ENCODE measurements at places on chromosomes 2 and 18.

DNA sequence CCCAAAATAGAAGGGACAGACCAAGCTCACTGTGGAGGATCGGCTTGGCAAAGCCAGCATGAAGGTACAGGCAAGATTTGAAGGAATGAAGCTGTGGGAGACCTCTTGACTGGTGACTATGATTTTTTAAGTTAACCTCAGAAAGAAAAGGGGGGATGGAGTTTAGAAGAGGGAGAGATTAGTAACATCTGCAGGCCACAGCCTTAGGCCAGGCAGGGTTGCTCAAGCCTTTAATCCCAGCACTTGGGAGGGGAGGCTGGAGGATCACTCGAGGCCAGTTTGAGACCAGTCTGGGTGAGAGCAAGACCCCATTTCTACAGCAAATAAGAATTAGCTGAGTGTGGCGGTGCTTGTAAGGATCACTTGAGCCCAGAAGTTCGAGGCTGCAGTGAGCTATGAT lies 46.6 kb downstream of the ZNF532 start:
- H3K4me1 ChIP-seq = peaks cover 79% of the 10 kb centered on the region
- no peak overlapping the region for H3K4me3 ChIP-seq
- peaks cover 11% of the 10 kb centered on the region for H3K36me3 ChIP-seq
- no peaks in the 10 kb centered on the region for H3K27me3 ChIP-seq
- no peak for DNase-seq

DNA sequence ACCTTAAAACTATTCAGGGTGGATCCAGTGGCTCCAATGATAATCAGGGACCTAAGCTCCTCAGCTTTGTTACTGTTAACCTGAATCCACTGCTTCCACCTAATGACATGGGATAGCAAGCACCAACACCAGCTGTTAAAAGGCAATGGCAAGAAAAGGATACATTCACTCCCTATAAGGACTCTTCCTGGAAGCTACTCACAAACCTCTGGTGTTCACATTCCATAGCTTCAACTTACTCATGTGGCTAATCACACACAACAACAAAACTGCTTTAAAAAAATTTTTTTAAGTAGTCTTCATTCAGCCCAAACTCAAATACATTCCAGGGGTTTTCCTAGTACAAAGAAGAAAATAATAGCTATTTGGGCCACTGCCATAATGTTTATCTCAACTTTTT lies 24.5 kb downstream of the ROCK2 start:
- H3K36me3 ChIP-seq = no peaks in the 10 kb centered on the region
- no peaks in the 10 kb centered on the region for H3K27me3 ChIP-seq
- no peak overlapping the region for H3K4me3 ChIP-seq
- H3K4me1 ChIP-seq = peaks cover 16% of the 10 kb centered on the region

DNA sequence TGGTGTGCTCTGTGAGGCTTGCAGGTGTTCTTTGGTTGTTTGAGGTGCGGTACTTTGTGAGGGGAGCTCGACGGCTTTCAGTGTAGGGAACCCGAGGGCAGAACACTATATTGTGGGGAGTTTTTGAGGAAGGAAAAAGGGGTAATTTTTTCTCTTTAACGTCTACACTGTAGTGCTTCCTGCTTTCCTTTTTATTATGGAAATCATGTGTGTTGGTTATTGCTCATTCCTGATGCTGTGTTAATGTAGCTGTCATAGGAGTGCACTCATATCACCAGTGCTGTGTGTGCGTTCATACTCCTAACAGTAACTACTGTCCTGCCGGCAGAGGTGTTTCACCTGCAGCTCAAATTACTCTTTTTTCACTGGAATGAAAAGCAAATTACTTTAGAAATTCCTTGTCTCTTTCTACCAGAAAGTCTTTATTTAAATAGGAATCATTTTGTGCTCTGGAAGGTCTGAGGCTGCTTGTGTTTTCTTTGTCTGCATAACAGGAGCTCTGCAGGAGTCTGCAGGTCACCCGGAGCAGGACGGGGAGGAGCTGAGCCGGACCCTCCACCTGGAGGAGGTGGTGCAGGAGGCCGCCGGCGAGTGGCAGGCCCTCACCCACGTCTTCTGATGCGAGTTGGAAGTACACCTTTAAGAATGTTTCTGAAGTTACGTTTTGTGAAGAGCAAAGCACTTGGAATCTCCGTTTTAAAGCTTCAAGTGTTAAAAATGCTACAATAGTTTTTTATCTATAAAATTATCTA lies 145.5 kb downstream of the ZNF236 start:
- H3K36me3 ChIP-seq = peaks cover 6% of the 10 kb centered on the region
- no peak for DNase-seq
- no peak overlapping the region for H3K27ac ChIP-seq
- no peaks in the 10 kb centered on the region for H3K27me3 ChIP-seq
- H3K4me1 ChIP-seq = no peaks in the 10 kb centered on the region

DNA sequence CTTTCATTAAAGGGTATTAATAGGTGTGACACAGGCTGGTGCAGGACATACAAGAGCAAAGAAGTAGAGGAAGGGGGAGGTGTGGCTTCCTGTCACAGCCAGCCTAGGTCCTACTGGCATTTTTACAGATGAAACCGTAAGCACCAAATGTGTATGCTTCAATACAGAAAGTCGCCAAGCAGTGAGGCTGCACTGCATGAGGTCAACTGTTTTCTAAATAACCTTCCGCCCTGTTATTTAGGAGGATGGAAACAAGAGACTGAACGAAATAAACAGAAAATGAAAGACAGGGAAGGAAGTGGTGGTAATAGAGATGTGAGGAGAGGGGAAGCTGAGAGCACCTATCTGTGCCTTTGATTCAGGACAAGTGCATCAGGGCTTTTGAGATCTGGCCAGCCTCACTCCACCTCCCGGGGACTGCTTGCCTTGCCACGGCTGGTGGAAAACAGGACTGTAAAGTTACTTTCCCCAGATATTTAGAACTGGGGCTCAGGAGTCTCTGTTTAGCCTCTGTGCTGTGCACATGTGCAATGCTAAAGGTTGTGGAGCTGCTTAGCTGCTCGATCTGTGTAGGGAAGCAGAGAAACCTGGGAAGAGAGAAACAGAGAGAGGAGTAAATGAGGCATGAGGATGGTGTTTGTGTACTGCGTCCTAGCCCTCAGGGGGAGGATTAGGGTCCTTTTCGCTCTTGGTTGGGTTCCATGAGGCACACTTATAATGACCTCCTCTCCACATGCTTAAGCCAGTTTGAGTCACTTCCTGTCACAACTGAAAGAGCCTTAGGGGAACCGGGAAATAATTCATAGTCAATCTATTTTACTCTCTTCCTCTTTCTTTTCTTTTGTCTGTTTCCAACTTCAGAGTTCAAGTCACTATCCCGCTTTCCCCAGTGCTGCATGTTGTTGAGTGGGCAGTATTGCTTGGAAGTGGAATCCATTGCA lies 62.3 kb upstream of the BOD1L2 start:
- peaks cover 1% of the 10 kb centered on the region for H3K36me3 ChIP-seq
- peaks cover 13% of the 10 kb centered on the region for H3K27me3 ChIP-seq
- H3K4me1 ChIP-seq = no peaks in the 10 kb centered on the region
- H3K4me3 ChIP-seq = no peak overlapping the region
- DNase-seq = no peak

- no peak overlapping the region for H3K4me3 ChIP-seq
- DNase-seq = no peak
- H3K27ac ChIP-seq = no peak overlapping the region
- H3K27me3 ChIP-seq = no peaks in the 10 kb centered on the region
- no peaks in the 10 kb centered on the region for H3K36me3 ChIP-seq
Observed at GRCh38 chr2:119772767-119773166, 13.0 kb downstream of the PTPN4 start.

- H3K27me3 ChIP-seq = no peaks in the 10 kb centered on the region
- H3K36me3 ChIP-seq = peaks cover 10% of the 10 kb centered on the region
- H3K4me3 ChIP-seq = peak overlapping the region; percentile 38
Observed at GRCh38 chr2:237874585-237875161, 15.2 kb downstream of the RAMP1 start.

DNA sequence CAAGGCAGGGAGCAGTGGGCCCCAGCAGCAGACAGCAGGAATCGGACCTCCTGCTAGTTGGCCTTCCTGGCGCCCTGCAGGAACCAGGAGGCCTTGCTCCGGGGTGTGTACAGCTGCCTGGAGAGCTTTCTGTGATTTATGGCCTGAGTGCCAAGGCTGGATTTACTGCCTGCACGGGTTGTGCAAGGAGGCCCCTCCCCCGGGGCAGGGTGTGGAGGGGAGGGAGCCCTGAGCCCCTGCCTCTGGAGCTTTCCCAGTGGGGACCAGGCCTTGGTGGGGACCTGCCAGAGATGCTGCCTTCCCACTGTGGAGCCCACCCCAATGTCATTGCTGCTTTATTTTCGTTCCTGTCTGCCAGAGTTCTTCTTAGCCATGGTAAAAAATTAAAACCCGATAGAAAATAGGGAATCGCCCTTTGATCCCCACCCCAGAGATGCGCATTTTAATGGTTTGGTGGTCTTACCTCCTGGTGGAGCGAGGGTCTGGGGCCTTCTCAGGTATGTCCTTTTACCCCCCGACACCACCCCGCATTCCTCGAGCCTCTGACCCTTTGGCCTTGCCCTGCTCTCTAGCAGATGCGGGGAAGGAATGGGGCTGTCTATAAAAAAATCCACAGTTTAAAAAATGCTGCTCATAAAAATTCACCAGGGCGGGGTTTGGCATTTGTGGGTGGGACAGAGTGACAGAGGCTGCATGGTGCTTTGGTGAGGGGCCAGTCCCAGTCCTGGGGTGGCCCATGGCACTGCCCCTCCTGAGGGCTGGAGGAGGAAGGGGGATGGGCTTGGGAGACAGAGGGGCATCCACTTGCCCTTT lies 6.9 kb upstream of the RALB start:
- peaks cover 7% of the 10 kb centered on the region for H3K27me3 ChIP-seq
- H3K4me3 ChIP-seq = no peak overlapping the region
- DNase-seq = no peak
- no peak overlapping the region for H3K27ac ChIP-seq
- peaks cover 2% of the 10 kb centered on the region for H3K4me1 ChIP-seq

- H3K4me1 ChIP-seq = no peaks in the 10 kb centered on the region
- no peak for DNase-seq
- no peak overlapping the region for H3K27ac ChIP-seq
- H3K36me3 ChIP-seq = peaks cover 2% of the 10 kb centered on the region
- H3K4me3 ChIP-seq = no peak overlapping the region
Observed at GRCh38 chr2:129748250-129748649, 231.2 kb upstream of the RAB6C start.

DNA sequence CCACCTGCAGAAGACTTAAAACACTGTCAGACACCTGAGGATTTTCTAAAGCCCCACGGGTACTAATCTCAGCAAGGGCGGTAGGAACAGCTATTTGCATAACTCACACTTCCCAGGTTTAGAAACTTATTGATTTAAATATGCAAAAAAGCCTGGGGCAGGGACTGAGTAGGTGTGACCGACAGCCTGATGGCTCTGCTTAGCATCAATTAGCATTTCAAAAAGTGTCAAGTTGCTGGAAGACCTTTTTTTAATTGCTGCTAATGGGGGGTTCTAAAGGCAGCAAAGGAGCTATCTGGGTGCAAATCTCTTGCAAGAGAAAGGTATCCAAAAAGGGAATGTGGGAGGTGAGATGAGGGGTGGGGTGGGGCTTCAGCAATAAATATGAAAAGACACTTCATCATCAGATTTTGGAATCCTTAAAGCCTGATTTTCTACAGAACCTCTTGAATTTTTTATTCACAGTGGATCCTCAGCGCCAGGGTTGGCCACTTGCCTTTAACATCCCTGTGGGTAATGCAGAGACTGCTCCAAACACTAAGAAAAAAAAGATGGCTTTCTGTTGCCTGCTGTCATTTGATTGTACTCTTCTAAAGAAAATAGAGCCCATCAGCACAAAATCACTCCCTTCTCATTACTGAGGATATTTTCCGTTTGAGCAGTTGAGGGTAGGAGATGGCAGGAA lies 121.1 kb upstream of the RMP24 start:
- no peaks in the 10 kb centered on the region for H3K4me1 ChIP-seq
- DNase-seq = no peak
- H3K27ac ChIP-seq = no peak overlapping the region

- H3K4me3 ChIP-seq = no peak overlapping the region
- H3K4me1 ChIP-seq = peaks cover 12% of the 10 kb centered on the region
- no peak for DNase-seq
- H3K27me3 ChIP-seq = no peaks in the 10 kb centered on the region
- H3K36me3 ChIP-seq = peaks cover 12% of the 10 kb centered on the region
- H3K27ac ChIP-seq = no peak overlapping the region
Observed at GRCh38 chr2:36886664-36887063, 79.7 kb downstream of the STRN start.

GRCh38 chr2:187360286-187360685 lies 87.8 kb downstream of the CALCRL start:
- peaks cover 17% of the 10 kb centered on the region for H3K36me3 ChIP-seq
- no peaks in the 10 kb centered on the region for H3K4me1 ChIP-seq
- H3K4me3 ChIP-seq = no peak overlapping the region
- no peak overlapping the region for H3K27ac ChIP-seq
- H3K27me3 ChIP-seq = no peaks in the 10 kb centered on the region
- no peak for DNase-seq

GRCh38 chr2:64656379-64656778 lies 2.7 kb upstream of the SERTAD2 start:
- H3K27me3 ChIP-seq = no peaks in the 10 kb centered on the region
- H3K4me1 ChIP-seq = peaks cover 29% of the 10 kb centered on the region
- DNase-seq = no peak
- H3K4me3 ChIP-seq = no peak overlapping the region
- no peak overlapping the region for H3K27ac ChIP-seq

DNA sequence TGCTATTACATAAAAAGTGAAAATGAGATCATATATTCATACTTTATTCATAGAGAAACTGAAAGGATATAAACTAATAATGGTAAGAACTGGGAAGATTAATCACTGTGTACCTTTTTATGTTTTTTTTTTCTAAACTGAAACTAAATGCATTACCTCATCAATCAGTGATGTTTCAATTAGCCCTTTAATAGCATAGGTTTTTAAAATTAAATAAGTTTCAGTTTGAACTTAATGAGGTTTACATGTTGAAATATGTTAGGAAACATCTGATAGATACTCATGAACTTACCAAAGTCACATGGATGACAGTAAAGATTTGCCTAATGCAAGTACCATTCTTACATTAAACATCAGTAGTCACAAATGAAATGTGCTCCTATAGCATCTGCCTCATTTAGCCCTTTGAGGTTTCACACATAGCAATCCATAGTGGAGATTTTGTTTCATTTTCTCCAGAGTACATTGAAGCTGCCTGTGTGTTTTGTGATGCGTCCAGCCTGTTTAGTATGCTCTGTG lies 8.9 kb downstream of the MAPRE2 start:
- no peak for DNase-seq
- H3K27me3 ChIP-seq = no peaks in the 10 kb centered on the region
- H3K36me3 ChIP-seq = peaks cover 3% of the 10 kb centered on the region
- H3K4me3 ChIP-seq = no peak overlapping the region
- H3K27ac ChIP-seq = peak overlapping the region; percentile 41

DNA sequence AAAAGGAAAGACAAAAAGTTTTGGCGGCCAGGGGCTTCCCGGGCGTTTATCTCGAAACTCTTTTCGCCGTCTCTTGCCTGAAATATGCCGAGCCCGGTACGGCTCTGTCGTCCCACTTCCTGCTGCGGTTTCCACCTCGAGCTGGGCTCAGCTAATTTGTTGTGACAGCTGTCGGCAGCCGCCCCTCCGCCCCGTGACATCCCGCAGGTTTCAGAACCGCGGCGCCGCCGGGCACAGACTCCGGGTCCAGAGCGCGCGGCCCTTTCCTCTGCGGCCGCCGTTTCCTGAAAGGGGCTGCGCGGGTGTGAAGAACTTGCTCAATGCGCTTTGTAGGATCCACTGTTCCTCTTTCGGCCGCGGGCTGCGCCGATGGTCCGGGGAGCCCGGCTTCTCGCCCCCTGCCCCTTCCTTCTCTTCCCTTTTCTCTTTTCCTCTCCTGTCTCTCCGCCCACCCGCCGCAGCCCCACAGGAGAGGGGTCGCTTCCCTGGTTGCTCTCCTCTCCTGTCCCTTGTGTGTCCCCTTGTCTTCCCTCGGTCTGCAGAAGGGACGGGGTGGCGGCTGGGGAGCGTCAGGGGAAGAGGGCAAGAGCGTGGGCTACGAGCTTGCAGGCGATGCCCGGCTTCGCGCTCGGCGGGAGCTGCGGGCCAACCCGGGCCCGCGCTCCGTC lies 648 bp downstream of the ARID5A start:
- H3K4me1 ChIP-seq = peaks cover 63% of the 10 kb centered on the region
- peak overlapping the region; percentile 81 for H3K27ac ChIP-seq
- H3K27me3 ChIP-seq = no peaks in the 10 kb centered on the region

All from chondrocyte (in vitro differentiated cells).